ENCODE measurements at places on chromosomes 13 and 19.

- peak; percentile 52 for DNase-seq
Measured at GRCh38 chr19:38233740-38234251, 9.8 kb upstream of the DPF1 start.

DNA sequence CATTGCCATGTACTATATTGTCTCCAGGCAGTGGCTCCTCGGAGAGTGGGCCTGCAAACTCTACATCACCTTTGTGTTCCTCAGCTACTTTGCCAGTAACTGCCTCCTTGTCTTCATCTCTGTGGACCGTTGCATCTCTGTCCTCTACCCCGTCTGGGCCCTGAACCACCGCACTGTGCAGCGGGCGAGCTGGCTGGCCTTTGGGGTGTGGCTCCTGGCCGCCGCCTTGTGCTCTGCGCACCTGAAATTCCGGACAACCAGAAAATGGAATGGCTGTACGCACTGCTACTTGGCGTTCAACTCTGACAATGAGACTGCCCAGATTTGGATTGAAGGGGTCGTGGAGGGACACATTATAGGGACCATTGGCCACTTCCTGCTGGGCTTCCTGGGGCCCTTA is 624 bp downstream of the GPR32 start:
- no peak for DNase-seq

DNA sequence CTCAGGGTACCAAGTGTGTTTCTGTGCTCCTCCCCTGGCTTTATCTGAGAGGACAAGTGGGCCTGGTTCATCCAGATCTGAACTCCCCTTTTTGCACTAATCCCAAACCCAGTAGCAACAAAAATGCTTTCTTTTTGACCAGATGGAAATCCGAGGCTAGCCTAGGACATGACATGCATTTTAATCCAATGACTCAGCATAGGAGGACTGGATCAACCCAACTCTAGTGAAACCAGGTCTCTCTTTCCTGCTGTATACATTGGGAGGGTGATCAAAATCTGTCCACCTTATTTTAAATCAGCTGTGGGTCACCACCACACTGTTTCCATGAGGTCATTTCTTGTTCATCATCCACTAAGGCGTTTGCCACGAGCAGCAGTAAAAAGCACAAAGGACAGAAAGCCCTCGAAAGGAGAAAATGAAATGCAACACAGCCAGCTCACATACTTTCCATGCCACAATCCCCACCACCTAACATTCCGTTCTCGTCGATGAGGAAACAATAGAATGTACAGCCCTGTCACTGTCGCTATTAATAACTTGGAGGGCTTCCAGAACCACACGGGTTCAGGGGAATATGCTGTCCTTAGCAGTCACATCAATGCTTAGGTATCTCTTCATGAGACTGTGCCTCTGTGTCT is 543.0 kb downstream of the IRS2 start:
- DNase-seq: no peak

DNA sequence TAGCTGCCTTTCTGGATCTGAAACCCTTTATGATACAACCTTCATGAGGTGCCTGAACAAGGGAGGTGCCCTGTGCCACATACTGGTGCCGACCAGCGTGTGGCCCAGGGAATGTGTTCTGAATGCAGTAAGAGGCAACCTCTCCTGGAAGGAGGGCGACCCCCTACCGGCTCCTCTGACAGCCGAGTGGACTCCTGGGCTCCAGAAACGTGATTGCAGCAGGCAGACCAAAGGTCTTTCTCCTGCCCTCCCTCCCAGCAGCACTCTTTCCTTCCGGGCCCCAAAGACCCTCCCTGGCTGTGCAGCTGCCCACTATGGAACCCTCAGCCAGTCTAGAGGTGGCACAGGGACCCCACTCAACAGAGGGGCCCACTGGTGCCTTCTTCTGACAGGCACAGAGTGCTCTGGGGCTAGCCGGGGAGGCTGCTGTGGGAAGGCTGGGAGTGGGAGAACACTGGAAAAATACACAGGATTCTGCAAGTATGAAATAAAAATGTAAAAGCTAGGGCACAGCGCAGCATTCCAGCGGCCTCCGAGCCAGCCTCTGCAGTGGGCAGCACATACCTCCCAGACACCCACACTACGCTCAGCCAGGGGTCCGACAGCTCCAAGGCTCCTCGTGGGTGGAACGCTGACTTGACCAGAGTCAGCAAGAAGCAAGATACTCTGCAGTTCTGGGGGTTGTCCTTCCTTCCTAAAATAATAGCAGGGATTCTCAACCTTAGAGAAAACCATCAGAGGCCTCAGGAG is 14.9 kb downstream of the SH3GL1 start:
- no peak for DNase-seq

DNA sequence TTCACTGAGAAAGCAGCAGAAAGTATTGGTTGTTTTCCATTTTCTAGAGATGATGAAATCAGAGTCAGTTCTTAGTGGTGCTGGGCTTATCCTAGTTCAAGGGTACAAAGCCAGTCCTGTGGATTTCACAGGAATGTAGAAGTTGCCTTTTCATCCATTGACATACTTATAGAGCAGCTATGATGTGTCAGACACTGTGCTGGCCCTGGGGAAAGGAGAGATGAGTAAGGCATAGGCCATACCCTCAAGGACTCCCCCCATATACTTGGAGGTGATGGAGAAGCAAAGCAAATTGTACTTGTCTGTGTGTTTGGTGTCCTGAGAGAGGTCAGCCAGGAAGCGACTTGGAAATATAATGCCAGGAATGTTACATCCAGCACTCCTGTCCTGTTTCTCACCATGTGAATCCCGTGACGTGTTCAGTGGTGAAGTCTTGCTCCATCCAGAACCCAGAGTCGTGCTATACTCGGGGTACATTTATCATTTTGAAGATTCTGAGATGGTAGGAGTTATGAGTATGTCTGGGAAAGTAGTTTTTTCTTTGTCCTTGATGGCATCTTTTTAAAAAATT is 22.6 kb downstream of the ERCC5 start:
- no peak for DNase-seq

Measured in effector CD8-positive, alpha-beta T cell (primary cell).